Kidney (tissue), 22 donors: ENCODE measurements at places on chromosomes 1 and 21. TPM values are rescaled to one million over a fixed set of nuclear protein-coding genes. Genes with fewer than 3 reads are reported as not detected.

PRDM15 gene
- polyA plus RNA-seq, result 1.3 TPM

GNG4 gene
- polyA plus RNA-seq, result 4.5 TPM

GRCh38 chr1:46248122-46248920, 758 bp downstream of the RAD54L start:
- H3K36me3 ChIP-seq, result no peaks in the 10 kb centered on the region
- no peak for DNase-seq
- no peak overlapping the region for H3K27ac ChIP-seq
- no peaks in the 10 kb centered on the region for H3K4me1 ChIP-seq

- H3K4me1 ChIP-seq, result no peaks in the 10 kb centered on the region
- peak; percentile 60 for DNase-seq
- H3K27ac ChIP-seq, result no peak overlapping the region
- H3K36me3 ChIP-seq, result no peaks in the 10 kb centered on the region
- no peak overlapping the region for H3K4me3 ChIP-seq
Observed at GRCh38 chr1:2789986-2790581, 11.4 kb downstream of the TTC34 start.

GRCh38 chr1:20321573-20321972, 30.9 kb downstream of the VWA5B1 start:
- no peak overlapping the region for H3K27ac ChIP-seq
- no peaks in the 10 kb centered on the region for H3K36me3 ChIP-seq
- H3K4me3 ChIP-seq, result no peak overlapping the region
- H3K4me1 ChIP-seq, result peaks cover 8% of the 10 kb centered on the region
- H3K27me3 ChIP-seq, result no peaks in the 10 kb centered on the region

DNA sequence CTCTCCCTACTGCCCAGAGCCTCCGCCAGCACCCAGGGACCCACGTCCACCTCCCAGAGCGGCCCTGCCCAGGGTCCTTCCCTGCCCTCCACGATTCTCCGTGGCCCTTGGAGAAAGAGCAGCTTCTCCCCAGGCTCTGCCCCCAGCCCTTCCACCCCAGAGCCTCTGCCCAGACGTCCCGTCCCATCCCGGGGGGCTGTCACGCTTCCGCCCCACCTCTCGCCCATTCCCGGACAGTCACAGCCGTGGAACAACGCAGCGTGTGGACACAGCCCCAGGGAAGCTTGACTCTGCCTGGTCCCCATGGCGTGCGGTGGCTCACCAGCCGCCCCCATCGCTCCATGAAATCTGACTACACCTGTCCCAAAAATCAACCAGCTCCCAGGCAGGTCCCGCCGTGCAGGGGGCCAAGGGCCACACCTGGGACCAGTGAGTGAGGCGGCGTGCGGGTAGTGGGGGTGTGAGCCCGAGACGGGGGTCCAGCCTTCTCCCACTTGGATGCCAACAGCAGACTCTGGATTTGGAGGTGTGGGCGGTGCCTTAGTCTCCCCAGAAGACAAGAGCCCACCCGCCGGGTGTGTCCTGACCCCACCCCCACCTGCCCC, 12.5 kb upstream of the TTLL10 start:
- no peaks in the 10 kb centered on the region for H3K36me3 ChIP-seq
- DNase-seq, result no peak
- H3K4me1 ChIP-seq, result peaks cover 4% of the 10 kb centered on the region
- H3K4me3 ChIP-seq, result no peak overlapping the region

- H3K4me1 ChIP-seq, result peaks cover 13% of the 10 kb centered on the region
- peak; percentile 26 for DNase-seq
Observed at GRCh38 chr21:43208561-43209332, 39.9 kb downstream of the CRYAA start.

DNA sequence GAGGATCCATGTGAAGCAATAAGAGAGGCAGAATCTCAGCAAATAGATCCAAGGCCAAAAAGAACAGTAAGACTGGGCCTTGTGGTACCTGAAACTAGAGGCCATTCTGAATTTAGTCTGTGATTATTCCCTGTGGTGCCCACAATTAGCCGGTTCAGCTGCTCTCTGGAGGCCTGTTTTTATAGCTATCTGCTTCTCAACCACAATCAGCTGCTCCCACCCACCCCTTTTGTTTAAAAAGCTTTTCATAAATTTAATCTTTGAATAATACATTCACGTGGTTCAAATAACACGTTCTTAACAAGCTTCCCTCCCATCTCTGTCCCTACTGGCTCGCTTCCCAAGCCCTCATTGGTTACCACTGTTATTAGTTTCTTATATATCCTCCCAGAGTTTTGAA, 18.0 kb downstream of the UBE2T start:
- H3K4me1 ChIP-seq, result no peaks in the 10 kb centered on the region
- no peaks in the 10 kb centered on the region for H3K36me3 ChIP-seq
- no peak overlapping the region for H3K27ac ChIP-seq
- H3K27me3 ChIP-seq, result no peaks in the 10 kb centered on the region

DNA sequence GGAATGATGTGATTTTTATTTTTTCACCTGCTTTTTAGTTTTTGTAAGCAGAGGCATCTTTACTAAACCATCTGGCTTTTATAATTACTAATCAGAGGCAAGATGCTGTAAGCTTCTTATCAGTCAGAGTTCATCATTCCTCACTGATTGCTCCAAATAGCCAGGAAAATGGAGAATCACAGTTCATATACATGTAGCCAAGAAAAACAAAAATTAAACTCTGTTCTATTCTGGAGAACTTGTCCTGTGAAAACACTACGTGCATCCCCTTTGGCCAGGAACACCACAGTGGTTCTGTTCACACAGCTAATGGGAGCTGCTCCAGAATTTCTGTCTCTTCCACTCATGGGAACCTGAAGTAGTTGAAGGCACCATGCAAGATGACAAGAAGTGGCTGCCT, 725.5 kb upstream of the CHRM3 start:
- no peak overlapping the region for H3K27ac ChIP-seq
- no peaks in the 10 kb centered on the region for H3K4me1 ChIP-seq
- H3K27me3 ChIP-seq, result no peaks in the 10 kb centered on the region
- no peaks in the 10 kb centered on the region for H3K36me3 ChIP-seq

GRCh38 chr1:183435497-183435896, 17.3 kb upstream of the NMNAT2 start:
- peak; percentile 3 for DNase-seq
- no peak overlapping the region for H3K4me3 ChIP-seq
- H3K27me3 ChIP-seq, result no peaks in the 10 kb centered on the region

DNA sequence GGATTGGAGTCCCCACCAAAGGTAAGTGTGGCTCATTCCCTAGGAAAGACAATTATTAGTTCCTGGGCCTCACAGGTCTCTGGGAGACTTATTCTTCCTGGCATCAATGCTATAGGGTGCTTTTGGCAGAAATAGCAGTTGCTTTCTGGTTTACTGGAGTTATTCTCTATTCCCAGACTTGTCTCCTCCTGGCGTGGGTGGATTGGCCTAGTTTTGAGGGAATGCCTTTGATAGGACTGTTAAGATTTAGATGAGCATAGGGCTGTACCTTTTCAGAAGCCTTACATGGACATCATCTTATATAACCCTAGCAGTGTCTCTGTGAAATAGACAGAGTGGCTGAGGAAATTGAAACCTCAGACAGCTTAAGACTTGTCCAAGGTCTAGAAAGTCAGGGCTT, 9.0 kb downstream of the PFKFB2 start:
- no peak for DNase-seq
- H3K36me3 ChIP-seq, result peaks cover 5% of the 10 kb centered on the region
- no peaks in the 10 kb centered on the region for H3K27me3 ChIP-seq
- H3K27ac ChIP-seq, result no peak overlapping the region
